ENCODE measurements at places on chromosomes 11 and 22. TPM values are rescaled to one million over a fixed set of nuclear protein-coding genes. Genes with fewer than 3 reads are reported as not detected.

DNA sequence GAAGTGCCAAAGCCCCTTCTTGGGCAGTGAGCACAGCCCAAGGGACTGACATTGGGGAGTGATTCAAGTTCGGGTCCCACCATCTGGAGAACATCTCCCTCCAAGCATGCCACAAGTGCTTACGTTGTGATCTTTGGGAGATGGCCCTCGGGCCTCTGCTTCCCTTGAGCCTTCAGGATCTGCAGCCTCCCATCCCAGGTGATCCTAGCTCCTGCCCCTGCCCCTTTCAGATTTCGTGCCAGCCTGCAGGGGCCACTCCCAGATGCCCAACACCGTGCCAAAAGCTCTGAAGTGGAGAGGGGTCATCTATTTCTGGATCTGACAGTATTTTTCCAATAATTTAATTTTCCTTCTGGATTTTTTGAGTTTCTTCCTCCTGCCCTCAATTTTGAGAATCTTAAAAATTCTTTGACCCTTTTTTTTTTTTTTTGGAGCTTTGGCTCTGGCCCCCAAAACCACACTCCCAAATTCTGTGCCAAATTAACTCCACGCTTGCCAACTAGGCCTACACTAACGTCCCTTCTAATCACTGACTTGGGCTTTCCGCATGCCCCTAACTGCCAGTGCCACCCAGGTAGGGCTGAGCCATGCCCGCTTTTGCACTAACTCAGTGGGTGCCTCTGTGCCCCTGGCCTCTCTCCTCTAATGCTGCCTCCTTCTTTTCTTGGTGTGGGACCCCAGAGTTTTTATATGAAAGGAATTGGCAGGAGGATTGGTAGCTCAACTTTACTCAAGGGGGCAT, 25.3 kb downstream of the PHLDB1 start:
- no peak overlapping the region for H3K4me3 ChIP-seq
- DNase-seq: no peak
- no peak overlapping the region for H3K27ac ChIP-seq

- H3K27ac ChIP-seq: no peak overlapping the region
- H3K27me3 ChIP-seq: no peaks in the 10 kb centered on the region
- no peaks in the 10 kb centered on the region for H3K36me3 ChIP-seq
- DNase-seq: no peak
- H3K4me1 ChIP-seq: no peaks in the 10 kb centered on the region
Observed at GRCh38 chr11:131889146-131889577, 518.7 kb downstream of the NTM start.

DNA sequence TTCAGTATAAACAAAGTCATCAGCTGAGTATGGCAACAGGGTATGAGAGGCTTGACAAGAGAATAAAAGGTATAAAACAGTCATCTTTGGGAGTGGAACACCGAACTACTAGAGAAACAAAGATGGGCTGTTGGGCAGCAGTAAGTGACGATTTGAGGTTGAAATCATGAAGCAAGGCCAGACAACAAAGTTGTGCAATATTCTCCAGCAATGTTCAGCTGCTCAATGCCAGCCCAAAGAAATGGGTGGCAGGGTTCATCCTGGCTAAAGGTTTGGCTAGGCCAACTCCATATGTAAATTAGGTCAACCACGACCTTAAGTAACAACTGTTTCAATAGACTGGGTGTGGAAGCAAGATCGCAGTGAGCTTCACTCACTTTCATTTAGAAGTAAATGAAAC, 6.2 kb downstream of the APIP start:
- no peak overlapping the region for H3K4me3 ChIP-seq
- H3K27ac ChIP-seq: no peak overlapping the region
- H3K4me1 ChIP-seq: peaks cover 11% of the 10 kb centered on the region
- no peak for DNase-seq

GRCh38 chr11:20566591-20567434, 32.6 kb upstream of the SLC6A5 start:
- H3K4me3 ChIP-seq: no peak overlapping the region
- DNase-seq: no peak
- H3K27me3 ChIP-seq: peaks cover 2% of the 10 kb centered on the region
- H3K27ac ChIP-seq: no peak overlapping the region
- no peaks in the 10 kb centered on the region for H3K4me1 ChIP-seq

- no peaks in the 10 kb centered on the region for H3K36me3 ChIP-seq
- H3K4me3 ChIP-seq: no peak overlapping the region
- no peaks in the 10 kb centered on the region for H3K27me3 ChIP-seq
- no peak overlapping the region for H3K27ac ChIP-seq
Observed at GRCh38 chr11:27619763-27620335, 80.4 kb downstream of the BDNF start.

DNA sequence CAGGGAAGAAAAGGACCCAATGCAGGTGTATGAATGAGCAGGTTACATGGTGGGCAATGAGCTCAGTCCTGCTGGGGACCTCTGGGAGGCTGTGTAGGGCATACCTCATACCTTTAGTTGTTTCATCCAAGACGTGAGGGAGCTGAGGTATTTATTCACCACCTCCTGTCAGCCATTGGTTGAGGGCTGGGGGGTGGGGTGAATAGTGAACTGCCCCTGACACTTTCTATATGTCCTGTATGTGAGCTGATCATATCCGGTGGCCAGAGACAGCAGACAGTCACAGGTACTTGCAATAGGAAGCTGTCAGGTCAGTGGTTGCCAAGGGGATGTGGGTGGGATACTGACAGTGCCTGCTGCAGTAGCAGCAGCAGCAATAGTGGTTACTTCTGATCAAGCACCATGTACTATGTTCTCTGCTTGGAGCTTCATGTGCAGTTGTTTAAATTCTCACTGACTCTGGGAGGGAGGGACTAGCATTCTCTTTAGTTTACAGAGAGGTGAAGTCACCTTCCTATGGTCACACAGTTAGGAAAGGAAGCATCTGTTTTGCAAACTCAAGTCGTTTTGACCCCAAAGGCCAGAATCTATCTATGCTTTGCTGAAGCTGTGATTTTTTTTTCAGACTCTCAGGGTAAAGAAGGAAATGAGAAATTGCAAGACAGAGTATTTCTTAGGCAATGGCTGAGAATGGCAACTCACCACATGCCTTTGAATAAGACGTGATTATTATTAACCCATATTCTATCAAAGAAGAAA, 54.0 kb downstream of the MIAT start:
- H3K27me3 ChIP-seq: no peaks in the 10 kb centered on the region
- H3K27ac ChIP-seq: peak overlapping the region; percentile 80
- peak overlapping the region; percentile 71 for H3K4me3 ChIP-seq
- DNase-seq: peak; percentile 64
- peaks cover 27% of the 10 kb centered on the region for H3K36me3 ChIP-seq

GRCh38 chr22:41638124-41638523, 17.0 kb downstream of the XRCC6 start:
- H3K4me1 ChIP-seq: no peaks in the 10 kb centered on the region
- peaks cover 39% of the 10 kb centered on the region for H3K36me3 ChIP-seq
- H3K4me3 ChIP-seq: no peak overlapping the region
- peaks cover 3% of the 10 kb centered on the region for H3K27me3 ChIP-seq
- no peak for DNase-seq
- no peak overlapping the region for H3K27ac ChIP-seq

GRCh38 chr11:57276971-57277675, 40.1 kb upstream of the APLNR start:
- H3K4me1 ChIP-seq: peaks cover 5% of the 10 kb centered on the region
- DNase-seq: no peak
- H3K27me3 ChIP-seq: peaks cover 5% of the 10 kb centered on the region
- H3K27ac ChIP-seq: no peak overlapping the region
- H3K36me3 ChIP-seq: no peaks in the 10 kb centered on the region

- no peaks in the 10 kb centered on the region for H3K4me1 ChIP-seq
- no peak overlapping the region for H3K27ac ChIP-seq
- no peak for DNase-seq
Observed at GRCh38 chr22:29096736-29097669, 24.2 kb downstream of the KREMEN1 start.

- H3K36me3 ChIP-seq: no peaks in the 10 kb centered on the region
- H3K27ac ChIP-seq: peak overlapping the region; percentile 27
- no peak for DNase-seq
- peaks cover 48% of the 10 kb centered on the region for H3K4me1 ChIP-seq
Observed at GRCh38 chr11:33309118-33309517, 51.9 kb downstream of the HIPK3 start.

TREH gene
- not detected for polyA plus RNA-seq

IPO7 gene
- 4.9 TPM for polyA plus RNA-seq

HDHD5 gene
- polyA plus RNA-seq: 47.0 TPM

Measured in immature natural killer cell (primary cell).